Caki2 (cell line): ENCODE measurements at places on chromosomes 7 and 10.

GRCh38 chr7:76430836-76431235, 6.1 kb downstream of the ZP3 start:
- DNase-seq: no peak

DNA sequence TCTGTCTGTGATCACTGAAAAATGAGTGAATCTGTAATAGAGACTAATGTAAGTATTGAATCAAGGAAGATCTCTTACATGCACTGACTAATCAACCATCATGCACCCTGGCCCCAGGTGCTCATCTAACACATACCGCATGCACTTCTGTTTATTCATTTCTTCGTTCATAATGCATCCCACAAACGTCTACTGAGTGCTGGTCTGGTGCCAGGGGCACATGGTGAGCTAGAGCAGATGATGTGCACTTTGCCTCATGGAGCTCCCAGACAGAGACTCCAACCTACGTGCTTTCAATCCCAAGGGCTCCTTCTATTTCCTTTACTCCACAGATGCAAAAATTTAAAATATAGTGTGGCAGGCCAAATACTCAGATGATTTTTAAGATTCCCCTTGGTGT, 10.7 kb downstream of the C10orf90 start:
- DNase-seq: no peak

DNA sequence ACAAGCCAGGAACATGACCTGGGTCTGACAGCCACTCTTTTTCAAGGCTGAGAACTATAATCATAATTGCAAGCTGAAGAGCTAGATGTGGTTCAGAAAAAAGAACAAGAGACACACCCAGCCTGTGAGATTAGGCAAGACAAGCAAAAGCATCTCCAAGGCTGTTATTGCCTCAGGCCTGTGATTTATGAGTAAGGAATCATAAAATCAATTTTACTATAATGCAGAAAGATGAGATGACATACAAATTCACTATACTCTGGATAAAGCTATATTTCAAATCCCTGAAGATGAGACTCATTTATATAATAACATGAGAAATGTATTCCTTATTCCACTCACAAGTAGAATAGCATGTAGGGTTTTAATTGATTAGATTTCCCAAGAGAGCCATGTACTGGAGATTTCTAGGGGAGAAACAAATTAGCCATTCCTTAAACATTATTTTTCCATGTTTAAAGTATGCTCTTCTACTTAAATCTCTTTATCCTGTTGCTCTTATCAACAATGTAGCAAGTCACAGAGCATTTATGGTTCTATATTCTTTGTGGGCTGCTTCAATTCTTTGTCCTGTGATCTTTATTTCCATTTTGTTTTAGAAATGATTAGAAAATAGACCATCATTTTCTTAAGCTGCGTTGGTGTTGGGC, 47.4 kb downstream of the FHIP2A start:
- DNase-seq: no peak

DNA sequence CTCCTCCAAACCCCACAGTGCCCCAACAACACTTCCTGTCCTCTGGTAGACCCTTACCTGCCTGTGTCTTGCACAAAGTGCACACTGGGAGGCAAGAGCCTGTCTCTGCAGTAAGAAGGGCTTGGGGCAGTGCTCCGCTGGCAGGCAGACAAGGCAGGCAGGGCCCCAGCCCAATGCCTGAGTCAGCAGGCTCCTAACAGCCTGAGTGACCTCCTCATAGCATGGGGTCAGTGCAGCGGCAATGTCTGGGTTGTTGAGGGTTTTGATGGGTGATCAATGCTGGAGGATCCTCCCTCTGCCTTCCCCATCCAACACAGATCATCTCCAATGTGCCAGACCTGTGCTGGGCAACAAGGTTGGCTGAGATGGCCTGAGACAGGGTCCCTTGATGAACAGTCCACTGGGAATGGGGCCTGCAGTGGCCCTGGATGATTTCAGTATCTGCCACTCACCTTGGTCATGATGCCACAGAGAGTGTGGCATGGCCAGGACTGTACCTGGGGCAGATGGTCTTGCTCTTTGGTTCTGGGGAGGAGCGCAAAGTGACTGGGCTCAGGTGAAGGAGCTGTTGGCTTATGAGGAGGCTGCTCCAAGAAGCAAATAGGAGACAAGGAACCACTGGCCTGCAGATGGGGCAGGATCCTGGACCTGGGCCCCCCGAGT, 55.6 kb upstream of the CAMK2B start:
- DNase-seq: no peak

DNA sequence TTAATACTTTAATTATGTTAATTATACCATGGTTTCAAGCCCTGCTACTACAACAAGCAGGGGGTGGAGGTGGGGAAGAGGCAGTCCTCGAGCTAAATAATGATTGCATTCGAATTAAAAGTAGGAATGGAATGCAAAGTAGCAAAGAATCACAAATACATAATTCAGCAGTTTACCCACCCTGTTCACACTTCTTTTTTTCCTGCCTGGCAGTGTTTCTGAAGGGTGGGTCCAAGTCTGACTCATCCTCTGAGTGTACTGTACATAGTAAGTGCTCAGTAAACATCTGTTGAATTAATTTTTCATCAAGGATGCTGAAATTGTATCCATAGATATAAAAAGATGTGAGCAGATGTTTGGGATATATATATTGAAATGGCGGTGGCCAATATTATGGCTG, 778.8 kb downstream of the LRMDA start:
- no peak for DNase-seq

DNA sequence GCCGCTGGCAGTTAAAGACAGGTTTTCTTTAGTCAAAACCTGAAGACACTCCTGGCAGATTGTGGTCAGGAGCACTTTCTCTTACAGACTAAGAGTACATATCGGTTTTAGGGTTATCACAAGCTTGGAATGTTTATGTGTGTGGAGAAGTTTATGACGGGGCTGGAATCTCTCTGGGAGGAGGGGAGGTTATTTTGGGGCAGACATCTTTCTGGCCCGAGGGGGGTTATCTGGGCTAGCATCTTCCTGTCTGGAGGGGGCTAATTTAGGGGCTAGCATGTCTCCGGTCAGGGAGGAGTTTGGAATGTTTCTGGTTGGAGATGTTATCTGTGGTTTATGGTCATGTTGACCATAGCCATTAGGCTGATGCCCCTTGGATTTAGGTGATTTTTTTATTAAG, 141.2 kb upstream of the KIF5B start:
- DNase-seq: no peak

- no peak for DNase-seq
These were observed 25.8 kb upstream of the PDK4 start for GRCh38 chr7:95622001-95622549.
